ENCODE measurements at places on chromosomes 5 and 9.

DNA sequence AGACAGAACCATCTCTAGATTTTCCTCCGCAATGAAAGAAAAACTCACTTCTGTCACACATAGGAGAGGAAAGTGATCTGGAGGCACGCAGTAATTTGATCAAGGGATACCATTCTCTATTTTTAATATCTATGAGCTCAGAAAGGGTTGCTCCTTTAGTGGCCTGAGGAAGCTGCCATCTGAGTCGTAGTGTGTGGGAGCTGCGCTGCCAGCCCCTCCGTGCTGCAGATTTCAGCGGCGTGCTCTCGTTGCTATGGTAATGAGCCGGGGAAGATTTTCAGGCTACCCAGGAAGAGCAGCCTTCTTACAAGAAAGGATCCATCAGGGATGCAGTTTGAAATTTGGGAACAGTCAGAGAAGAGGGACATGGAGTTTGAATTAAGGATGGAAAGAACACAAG, 17.1 kb upstream of the GOLM1 start:
- DNase-seq = no peak

- no peak for DNase-seq
Observed at GRCh38 chr9:16145196-16145950, 592.5 kb downstream of the CCDC171 start.

GRCh38 chr9:2066312-2067273, 51.4 kb downstream of the SMARCA2 start:
- DNase-seq = no peak

DNA sequence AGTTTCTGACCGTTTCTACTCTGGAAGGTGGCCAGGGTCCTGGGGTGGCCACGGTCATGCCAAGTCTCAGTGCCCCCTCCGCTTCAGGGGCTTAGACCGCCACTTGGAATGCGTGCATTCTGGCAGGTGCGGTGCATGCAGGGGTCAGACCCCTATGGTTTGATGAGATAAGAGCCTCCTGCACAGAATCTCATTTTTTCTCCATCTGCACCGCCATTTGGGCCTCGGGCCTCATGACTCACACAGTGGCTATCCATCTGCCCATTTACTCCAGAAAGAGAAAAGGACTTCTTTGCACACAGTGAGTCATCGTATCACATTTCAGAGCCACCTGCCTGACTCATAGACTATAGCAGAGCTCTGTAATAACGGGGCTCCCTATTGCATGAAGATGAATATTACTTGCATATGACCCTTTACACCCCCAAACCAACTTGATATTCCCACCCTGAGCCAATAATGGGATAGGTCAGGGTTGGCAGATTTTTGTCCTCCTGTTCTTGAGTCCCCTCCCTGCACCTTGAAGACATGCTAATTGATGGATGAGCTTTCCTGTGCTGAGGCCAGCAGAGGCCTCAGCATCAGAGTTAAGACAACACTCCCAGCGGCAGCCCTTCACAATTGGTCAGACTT, 157.4 kb downstream of the NR3C1 start:
- no peak for DNase-seq

DNA sequence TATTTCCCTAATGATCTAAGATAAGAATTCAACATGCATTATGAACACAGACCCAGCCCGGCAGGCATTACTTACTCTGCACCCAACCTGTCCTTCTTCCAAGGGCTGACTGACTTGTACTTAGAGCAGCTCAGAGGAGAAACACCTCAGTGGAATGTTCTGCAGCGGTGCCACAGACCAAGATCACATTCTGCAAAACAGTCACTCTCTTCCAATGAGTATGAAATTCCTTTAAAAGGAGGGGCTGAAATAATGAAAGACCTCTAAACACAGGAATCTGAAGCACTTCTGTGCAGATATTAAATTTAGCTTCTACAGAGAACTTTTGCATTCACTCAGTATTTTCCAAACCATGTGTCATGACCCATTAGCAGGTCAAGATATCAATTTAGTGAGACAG, 172.9 kb downstream of the ZDHHC21 start:
- DNase-seq = no peak

GRCh38 chr9:125444956-125445506, 183.4 kb downstream of the GAPVD1 start:
- DNase-seq = no peak

GRCh38 chr9:2179567-2179966, 164.4 kb downstream of the SMARCA2 start:
- DNase-seq = no peak

GRCh38 chr5:16933337-16933736, 2.8 kb downstream of the MYO10 start:
- DNase-seq = no peak

DNA sequence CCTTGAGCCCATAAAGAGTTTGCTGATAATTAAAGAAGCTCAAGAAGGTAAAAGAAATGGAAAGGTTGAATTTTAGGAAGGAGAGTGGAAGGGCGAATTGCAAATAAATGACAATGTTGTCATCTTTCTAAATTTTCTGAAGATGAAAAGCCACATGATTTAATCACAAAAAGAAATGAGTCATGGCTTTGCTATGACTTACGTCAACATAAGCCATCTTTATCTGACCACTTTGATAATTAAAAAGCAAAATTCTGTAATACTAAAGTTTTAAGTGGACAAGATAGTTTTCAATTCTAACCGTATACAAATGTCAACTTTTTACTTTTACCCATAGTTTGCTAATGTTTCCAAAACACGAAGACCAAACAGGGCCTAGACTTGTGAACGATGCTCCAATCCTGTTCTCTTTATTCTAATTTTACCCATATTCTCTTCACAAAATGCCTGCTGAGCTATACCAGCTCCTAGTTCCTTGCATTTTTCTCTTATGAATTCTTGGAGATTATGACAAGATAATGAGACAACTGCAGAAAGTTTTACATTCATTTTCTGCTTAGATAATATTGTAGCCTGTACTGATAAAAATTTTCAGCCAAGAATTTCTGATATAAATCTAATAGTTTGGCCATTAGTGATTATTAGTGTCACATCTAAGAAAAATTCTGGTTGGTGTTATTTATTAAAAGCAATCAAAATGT, 21.8 kb upstream of the PRUNE2 start:
- DNase-seq = no peak

DNA sequence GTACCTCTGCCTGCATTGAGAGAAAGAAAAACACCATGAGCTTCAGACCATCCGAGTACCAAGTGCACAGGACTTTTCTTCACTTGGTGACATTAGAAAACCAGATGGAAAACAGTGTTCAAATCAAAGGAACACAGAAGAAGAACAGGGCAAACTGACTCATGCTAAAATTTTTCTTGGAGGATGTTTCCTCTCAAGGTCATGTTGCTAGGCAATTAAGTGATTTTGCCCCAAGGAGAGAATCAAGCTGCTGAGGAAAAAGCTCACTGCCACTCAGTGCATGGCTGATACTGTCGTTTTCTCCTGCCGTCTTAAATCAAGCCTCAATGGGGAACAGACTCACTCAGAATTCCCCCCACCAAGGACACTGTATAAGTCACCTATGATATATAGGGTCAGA, 57.9 kb upstream of the SIMC1 start:
- DNase-seq = no peak

DNA sequence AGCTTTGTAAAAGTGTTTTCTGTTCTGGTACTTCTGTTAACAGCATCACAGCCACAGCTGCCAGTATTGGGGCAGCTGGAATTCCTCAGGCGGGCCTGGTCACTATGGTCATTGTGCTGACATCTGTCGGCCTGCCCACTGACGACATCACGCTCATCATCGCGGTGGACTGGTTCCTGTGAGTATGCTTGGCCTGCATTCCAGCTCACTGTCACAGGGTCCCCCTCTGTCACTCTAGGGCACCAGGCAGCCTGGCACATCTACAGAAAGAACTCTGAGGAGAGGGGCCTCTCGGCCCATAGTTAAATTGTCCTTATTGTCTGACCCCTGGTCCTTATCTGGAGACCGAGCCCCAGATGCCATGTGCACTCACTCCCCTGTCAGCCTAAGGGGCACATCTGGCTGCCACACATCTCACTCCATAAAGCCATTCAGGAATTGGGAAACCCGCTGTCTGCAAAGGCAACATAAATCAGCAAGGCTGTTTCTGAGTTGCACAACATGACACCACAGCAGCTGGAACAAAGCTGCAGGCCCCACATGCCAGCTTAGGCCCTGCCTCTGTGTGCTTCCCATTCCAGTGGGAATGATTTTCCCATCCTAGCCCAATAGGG, 77.5 kb downstream of the SLC1A3 start:
- DNase-seq = peak; percentile 65

GRCh38 chr5:88805151-88805784, 77.7 kb downstream of the MEF2C start:
- no peak for DNase-seq

All from femur (tissue), 1 donor.